ENCODE measurements at places on chromosomes 6 and 20.

GRCh38 chr20:47974234-47974878 lies 189.1 kb upstream of the SULF2 start:
- DNase-seq, result no peak

GRCh38 chr6:137882225-137882961 lies 15.3 kb downstream of the TNFAIP3 start:
- no peak for DNase-seq

GRCh38 chr6:228881-229651 lies 63.2 kb upstream of the DUSP22 start:
- no peak for DNase-seq

GRCh38 chr6:136734977-136735376 lies 57.3 kb downstream of the MAP3K5 start:
- DNase-seq, result no peak

- no peak for DNase-seq
Measured at GRCh38 chr6:143361536-143362191, 88.8 kb downstream of the ADAT2 start.
